ENCODE measurements at places on chromosomes 12 and 14.

- no peak for DNase-seq
Measured at GRCh38 chr12:26327975-26328644, 132.7 kb downstream of the SSPN start.

- no peak for DNase-seq
Measured at GRCh38 chr12:131940141-131940547, 9.6 kb upstream of the EP400 start.

DNA sequence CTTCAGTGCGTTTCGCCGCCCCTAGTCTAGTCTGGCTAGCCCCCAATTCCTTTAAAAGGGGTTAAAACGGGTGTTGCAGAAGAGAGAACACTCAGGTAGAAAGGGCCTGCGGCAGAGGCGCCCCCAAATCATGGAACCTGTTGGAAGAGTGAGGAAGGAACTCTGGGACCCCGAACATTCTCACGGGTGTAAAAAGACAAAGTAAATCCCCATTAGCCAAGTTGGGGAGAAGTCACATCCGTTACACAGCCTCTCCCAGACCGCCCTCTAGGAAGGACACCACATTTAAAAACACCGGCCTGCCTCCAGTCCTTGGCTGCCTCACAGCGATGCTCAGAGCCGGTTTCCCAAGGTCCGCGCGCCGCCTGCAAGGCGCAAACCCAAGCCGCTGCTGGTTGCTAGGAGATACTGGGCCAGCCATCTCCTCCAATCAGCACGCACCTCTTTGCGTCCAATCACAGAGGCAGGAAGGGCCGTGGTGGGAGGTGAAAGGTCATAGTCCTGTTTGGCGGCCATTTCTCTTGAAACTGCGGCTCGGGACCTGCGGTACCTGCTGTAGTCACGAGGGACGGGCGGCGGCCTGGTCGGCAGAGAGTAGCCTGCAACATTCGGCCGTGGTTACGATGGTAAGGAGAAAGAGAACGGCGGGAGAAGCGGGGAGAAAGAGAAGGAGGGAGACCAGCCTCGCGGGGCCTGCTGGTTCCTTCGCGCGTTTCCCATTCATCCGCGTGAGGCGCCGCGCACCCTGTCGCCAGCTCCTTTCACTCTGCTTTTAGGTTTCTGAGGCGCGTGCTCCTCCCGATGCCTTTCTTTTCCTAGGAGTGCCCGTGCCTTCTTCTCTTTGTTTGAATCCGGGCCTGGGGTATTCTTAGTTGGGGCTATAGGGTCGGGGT is at the start of gene SNRPF:
TSS of gene SNRPF (plus strand) at position 502 of the 893 bp plus-strand sequence. CDS start at position 624, 122 bp downstream.
- DNase-seq = peak; percentile 86

DNA sequence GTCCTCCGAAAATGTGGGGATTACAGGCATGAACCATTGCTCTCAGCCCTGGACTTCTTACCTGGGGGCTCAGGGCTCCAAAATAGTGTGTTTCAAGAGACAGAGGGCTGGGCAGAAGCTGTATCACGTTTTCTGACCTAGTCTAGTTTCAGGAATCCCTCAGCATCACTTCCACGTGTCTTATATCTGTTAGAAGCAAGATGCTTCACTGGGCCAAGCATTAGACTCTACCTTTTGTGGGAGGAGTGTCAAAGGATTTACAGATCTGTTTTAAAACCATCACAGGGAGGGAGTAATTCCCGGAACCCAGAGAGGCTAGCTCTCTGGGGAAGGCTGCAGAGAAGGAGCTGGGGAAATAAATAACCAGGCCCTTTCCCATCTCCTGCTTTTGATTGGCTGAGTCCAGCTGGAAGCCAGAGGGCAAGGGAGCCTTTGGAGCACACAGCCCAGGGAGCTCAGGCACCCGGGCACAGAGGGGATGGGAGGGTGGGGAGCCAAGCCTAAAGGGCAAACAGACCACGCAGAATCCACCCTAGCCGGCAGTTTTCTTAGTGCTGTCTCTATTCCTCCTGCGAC is 33.3 kb upstream of the ALDH2 start:
- DNase-seq = no peak

DNA sequence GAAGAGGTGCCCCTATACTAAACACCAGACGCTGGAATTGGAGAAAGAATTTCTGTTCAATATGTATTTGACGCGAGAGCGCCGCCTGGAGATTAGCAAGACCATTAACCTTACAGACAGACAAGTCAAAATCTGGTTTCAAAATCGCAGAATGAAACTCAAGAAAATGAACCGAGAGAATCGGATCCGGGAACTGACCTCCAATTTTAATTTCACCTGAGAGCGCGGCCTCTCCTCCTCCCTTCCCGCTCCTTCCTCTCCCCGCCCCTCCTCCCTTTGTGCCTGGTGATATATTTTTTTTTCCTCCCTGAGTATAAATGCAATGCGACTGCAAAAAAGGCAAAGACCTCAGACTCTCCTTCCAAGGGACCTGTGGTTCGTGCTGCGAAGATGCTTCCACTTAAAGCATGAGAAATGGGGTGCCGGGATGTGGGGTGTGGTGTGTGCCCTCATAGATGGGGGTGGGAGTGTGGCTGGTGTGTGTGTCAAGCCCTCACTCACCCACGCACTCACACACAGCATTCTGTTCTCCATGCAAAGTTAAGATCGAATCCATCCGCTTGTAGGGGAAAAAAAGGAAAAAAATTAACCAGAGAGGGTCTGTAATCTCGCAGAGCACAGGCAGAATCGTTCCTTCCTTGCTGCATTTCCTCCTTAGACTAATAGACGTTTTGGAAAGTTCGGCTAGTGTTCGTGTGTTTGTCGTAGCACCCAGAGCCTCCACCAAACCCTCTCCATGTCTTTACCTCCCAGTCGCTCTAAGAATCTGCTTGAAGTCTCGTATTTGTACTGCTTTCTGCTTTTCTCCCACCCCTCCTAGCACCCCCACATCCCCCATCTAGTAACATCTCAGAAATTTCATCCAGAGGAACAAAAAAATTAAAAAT is 4.5 kb downstream of the HOXC10 start:
- no peak for DNase-seq

- no peak for DNase-seq
Measured at GRCh38 chr14:80388980-80389711, 177.8 kb upstream of the DIO2 start.

GRCh38 chr14:32324601-32325000 is 4.5 kb upstream of the AKAP6 start:
- no peak for DNase-seq

- no peak for DNase-seq
Measured at GRCh38 chr12:50049254-50050118, 7.9 kb upstream of the ASIC1 start.

- no peak for DNase-seq
Measured at GRCh38 chr12:59166457-59166856, 246.2 kb upstream of the LRIG3 start.

GRCh38 chr14:84041421-84041820 is 1488.5 kb upstream of the FLRT2 start:
- DNase-seq = no peak

GRCh38 chr12:116539361-116539771 is 19.8 kb upstream of the MAP1LC3B2 start:
- no peak for DNase-seq

GRCh38 chr12:88566430-88566829 is 13.8 kb downstream of the KITLG start:
- no peak for DNase-seq

DNA sequence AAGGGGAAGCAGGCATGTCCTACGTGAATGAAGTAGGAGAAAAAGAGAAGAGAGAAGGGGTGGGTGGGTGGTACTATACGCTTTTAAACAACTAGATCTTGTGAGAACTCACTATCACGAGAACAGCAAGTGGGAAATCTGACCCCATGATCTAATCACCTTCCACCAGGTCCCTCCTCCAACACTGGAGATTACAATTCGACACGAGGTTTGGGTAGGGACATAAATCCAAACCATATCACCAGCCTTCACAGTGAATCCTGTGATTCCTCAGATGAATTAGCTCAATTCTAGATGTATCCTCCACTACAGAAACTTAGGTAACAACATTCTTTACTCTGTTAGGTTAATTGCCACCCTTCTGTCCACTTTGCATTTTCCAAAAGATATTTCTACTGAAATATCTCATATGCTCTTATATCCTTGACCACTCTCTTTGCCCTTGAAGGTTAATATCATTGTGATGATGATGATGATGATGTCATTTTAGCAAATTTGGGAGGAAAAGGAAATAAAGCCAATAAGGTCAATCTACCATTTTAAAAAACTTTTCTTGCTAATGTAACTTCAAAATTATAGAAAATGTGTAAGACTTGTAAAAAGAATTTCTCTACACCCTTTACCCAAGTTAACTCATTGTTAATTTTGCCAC is 23.2 kb upstream of the CCNT1 start:
- no peak for DNase-seq
